A549 treated with Mapracorat at 1 μM for 4 hours (cell line): ENCODE measurements at places on chromosomes 4 and X. TPM values are rescaled to one million over a fixed set of nuclear protein-coding genes. Genes with fewer than 3 reads are reported as not detected.

The AKAP4 gene
- total RNA-seq: not detected in 5 replicates

The UGT2B15 gene
- 0.08 to 0.15 TPM (median 0.08 TPM) in 3 of 5 replicates, not detected in the others for total RNA-seq

The PRRG3 gene
- not detected in 5 replicates for total RNA-seq

The EIF2S3 gene
- total RNA-seq: 119 to 181 TPM (median 130 TPM) in 5 replicates

The SSX3 gene
- total RNA-seq: not detected in 5 replicates

The MMAA gene
- total RNA-seq: 1.1 to 1.6 TPM (median 1.4 TPM) in 5 replicates
